ENCODE measurements at places on chromosomes 13 and 19.

DNA sequence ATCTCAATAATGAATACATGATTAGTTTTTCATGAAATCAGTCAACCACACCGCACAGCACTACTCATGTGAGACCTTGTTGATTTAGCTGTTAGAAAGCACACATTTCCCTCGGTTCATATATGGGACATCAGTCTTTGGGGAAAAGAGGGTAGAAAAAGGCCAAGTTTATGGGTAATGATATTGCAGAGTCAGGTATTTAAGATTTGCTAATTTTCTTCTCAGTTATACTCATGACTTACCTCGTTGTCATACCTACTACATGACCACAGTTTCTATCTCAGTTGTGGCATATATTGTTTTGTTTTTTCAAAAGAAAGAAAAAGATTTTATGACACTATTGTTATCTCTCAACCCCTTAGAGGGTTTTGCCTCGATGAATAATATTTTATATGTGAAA is 165.6 kb downstream of the POU4F1 start:
- no peak for DNase-seq

DNA sequence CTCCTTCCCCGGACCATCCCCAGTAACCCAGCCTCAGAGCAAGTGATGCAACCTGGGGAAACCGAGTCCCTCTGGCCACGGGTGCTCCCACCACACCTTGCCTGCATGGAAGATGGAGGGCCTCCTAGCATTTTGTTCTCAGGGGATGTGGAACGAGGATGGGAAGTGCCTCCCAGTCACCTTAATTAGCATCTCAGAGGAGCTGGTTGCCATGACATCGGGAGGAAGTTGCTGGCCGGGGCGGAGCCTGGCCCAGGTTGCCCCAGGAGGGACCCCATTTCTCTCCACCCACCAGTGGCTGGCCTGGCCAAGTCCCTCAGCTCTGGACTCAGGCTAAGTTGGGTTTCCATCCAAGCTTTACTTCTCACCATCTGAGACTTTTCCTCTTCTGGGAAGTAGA is 24.1 kb upstream of the PTPRS start:
- DNase-seq, result no peak

DNA sequence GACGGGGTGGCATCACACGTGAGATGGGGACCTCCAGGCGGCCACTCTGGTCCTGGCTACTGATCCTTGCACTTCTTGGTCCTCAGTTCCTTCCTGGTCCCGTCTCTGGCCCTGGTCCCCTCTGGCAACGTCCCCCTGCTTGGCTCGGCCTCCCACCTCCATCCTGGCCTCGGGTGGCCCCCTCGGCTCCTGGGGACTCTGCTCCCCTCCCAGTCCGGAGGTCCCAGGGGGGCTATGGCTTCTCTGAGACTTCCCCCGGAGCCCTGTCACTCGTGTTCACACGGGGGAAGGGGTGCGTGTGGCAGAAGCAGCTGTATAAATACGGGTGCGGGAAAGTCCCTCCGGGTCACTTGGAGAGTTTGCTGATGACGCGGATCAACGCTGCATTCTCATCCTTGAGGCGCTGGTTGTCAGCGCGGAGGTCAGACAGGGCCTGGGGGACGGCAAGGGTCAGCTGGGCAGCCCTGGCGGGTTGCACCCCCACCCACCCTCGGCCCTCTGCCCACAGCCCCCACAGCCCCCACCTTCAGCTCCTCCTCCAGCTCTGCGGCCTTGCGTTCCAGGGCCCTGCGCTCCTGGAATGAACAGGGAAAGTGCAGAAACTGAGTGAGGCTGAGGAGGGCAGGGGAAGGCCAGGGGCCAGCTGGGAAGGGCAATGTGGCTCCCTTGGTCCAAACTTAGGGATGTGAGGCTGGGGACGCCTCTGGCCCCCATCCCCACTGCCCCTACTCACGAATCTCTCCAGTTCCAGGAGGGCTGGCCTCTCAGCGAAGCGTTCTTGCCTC is 15.6 kb downstream of the EPS8L1 start:
- no peak for DNase-seq

DNA sequence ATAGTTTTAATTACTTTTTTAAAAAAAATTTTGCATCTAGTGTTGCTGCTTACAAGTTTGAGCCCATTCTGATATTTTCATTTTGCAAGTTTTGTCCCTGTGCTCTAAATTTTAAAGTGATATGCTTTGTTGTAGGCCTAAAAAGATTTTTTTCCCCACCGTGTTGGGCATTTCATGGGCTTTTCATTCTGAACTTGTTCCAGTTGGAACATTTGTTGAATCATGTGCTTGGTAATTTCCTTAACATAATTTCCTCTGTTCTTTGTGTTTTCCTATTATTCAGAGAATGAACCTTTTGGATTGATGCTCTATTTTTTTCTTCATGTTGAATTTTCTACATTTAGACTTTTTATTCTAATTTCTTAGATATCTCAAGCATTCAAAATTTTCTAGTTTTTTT is 206.4 kb upstream of the SPRY2 start:
- DNase-seq, result no peak

DNA sequence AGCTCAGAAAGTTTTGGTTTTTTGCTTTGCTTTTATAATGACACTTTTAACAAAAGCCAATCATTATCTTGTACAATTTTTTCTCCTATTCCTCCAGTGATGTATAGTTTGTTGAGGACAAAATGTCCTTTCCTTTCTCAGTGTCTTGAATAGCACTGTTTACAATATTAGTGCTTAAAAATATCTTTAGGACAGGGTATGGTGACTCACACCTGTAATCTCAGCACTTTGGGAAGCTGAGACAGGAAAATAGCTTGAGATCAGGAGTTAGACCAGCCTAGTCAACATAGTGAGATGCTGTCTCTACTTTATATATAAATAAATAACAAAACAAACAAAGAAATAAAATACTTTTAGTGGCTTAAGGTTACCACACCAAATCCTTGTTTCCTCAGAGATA is 41.9 kb downstream of the SPRY2 start:
- no peak for DNase-seq

All from stimulated activated effector memory CD8-positive, alpha-beta T cell treated with anti-CD3 and anti-CD28 coated beads, Interleukin-12 subunit alpha, Interleukin-12 subunit beta, amount 100 ng/mL, for 72 hours (primary cell).